Stomach (tissue), 19 donors: ENCODE measurements at places on chromosomes 12 and 14. TPM values are rescaled to one million over a fixed set of nuclear protein-coding genes. Genes with fewer than 3 reads are reported as not detected.

The RERG gene
- total RNA-seq: 20.3 TPM

The KLRG1 gene
- not detected for total RNA-seq

The RAD51AP1 gene
- total RNA-seq: not detected

- DNase-seq: peak; percentile 54
Measured at GRCh38 chr12:132761032-132761920, at the start of gene ANKLE2. ANKLE2 (minus strand) TSS chr12:132761832; CDS start chr12:132761798, 34 bp downstream.

GRCh38 chr14:33686218-33686617 lies 264.7 kb downstream of the EGLN3 start:
- no peak for DNase-seq

GRCh38 chr12:47164724-47165439 lies 85.1 kb upstream of the AMIGO2 start:
- DNase-seq: no peak

- DNase-seq: no peak
Measured at GRCh38 chr14:32622742-32623141, 293.6 kb downstream of the AKAP6 start.

GRCh38 chr14:91261115-91261514 lies 16.6 kb upstream of the GPR68 start:
- DNase-seq: no peak

GRCh38 chr12:129241852-129242251 lies 388.6 kb downstream of the GLT1D1 start:
- DNase-seq: no peak
